ENCODE measurements at places on chromosomes 7 and 10.

- no peak for DNase-seq
Measured at GRCh38 chr10:60314069-60314940, 75.4 kb downstream of the ANK3 start.

DNA sequence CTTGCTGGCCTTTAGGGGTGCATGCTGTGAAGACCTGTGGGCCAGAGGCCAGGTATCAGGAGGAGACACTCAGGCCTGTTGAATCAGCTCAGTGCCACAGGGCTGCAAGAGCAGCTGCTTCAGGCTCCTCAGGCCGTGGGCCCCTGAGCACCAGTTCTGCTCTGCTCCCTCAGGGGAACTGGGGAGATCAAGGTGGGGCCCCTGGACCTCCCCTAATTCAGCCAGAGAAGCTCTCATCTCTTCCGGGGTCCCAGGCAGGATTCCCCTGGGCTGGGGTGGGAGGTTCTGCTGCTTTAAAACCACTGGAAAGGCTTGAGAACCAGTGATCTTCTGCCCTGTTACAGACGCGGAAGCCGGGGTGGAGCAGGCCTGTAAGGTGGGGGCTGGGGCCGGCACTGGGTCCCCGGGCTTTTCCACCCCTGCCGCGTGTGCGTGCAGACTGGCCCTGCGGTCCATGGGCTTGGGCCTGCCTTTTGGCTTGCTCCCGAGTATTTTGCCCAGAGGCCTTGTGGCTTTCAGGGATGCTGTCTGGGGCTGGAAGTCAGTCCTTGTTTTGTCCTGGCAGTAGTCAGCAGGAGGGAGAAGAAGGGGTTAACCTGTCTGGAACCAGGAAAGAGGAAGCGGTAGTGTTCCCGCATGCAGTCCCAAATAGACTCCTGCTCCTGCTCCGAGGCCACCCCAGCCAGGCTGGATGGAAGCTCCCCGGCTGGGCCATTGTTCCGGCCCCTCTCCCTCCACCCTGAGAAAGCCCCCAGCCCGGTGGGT lies 74.3 kb downstream of the LHPP start:
- no peak for DNase-seq

GRCh38 chr7:63789378-63790176 lies 209.1 kb upstream of the ZNF722 start:
- DNase-seq, result no peak

- no peak for DNase-seq
Measured at GRCh38 chr7:124366118-124366517, 333.3 kb upstream of the TMEM229A start.

- DNase-seq, result no peak
Measured at GRCh38 chr7:154383045-154383444, 330.8 kb downstream of the DPP6 start.
